ENCODE measurements at places on chromosomes 5 and 9. TPM values are rescaled to one million over a fixed set of nuclear protein-coding genes. Genes with fewer than 3 reads are reported as not detected.

DMRT3 gene
- total RNA-seq: not detected

NPR3 gene
- 104 TPM for total RNA-seq

CHSY3 gene
- 0.90 TPM for total RNA-seq

CDKN2B-AS1 gene
- 0.54 TPM for total RNA-seq

ORM2 gene
- total RNA-seq: not detected

DNA sequence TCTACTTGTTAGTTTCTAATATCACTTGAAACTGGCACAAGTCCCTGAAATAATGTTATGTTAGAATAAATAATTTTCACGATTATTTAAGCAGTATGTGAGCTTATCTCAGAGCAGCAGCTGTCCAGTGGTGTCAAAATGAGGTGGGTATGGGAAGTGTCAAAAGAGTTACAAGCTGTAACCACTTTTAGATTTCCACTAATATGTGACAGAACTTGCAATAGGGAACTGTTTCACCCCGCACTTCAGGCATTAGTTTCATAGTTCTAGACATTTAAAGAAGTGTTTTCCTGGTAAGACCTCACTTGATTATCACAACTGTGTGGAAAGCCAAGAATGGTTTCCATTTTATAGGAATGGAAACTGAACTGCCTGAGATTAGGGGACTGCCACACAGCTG lies 2.9 kb upstream of the ISCA1 start:
- DNase-seq: no peak
- no peak overlapping the region for H3K27ac ChIP-seq
- peaks cover 12% of the 10 kb centered on the region for H3K4me1 ChIP-seq
- no peak overlapping the region for H3K4me3 ChIP-seq
- peaks cover 22% of the 10 kb centered on the region for H3K36me3 ChIP-seq
- H3K27me3 ChIP-seq: no peaks in the 10 kb centered on the region

GRCh38 chr9:18045326-18045725 lies 428.6 kb upstream of the ADAMTSL1 start:
- H3K4me3 ChIP-seq: no peak overlapping the region
- DNase-seq: no peak
- no peak overlapping the region for H3K27ac ChIP-seq
- H3K27me3 ChIP-seq: no peaks in the 10 kb centered on the region
- H3K4me1 ChIP-seq: no peaks in the 10 kb centered on the region

GRCh38 chr5:151278845-151279244 lies 24.7 kb downstream of the SLC36A3 start:
- H3K4me3 ChIP-seq: no peak overlapping the region
- no peak overlapping the region for H3K27ac ChIP-seq
- no peak for DNase-seq
- no peaks in the 10 kb centered on the region for H3K36me3 ChIP-seq
- no peaks in the 10 kb centered on the region for H3K27me3 ChIP-seq
- no peaks in the 10 kb centered on the region for H3K4me1 ChIP-seq

DNA sequence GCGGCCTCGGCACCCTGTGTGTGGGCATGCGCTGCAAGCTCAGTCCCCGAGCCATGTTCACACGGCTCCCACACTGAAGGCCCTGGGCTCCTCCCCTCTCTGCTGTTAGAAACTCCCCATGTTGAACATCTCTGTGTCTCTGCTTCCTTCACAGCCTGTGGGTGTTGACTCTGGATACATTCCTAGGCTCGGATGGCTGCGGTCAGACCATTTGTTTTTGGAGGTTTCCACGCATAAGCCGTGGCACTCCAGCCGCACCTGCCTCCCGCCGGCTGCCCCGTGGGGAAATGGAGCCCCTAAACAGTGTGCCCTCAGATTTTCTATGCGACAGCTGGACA lies 31.2 kb upstream of the LRRC14B start:
- DNase-seq: no peak
- H3K36me3 ChIP-seq: no peaks in the 10 kb centered on the region
- no peak overlapping the region for H3K4me3 ChIP-seq
- H3K4me1 ChIP-seq: no peaks in the 10 kb centered on the region
- no peak overlapping the region for H3K27ac ChIP-seq
- no peaks in the 10 kb centered on the region for H3K27me3 ChIP-seq
